ENCODE measurements at places on chromosomes 12 and 14.

- DNase-seq: no peak
These were observed 29.1 kb upstream of the HELB start for GRCh38 chr12:66273147-66273546.

DNA sequence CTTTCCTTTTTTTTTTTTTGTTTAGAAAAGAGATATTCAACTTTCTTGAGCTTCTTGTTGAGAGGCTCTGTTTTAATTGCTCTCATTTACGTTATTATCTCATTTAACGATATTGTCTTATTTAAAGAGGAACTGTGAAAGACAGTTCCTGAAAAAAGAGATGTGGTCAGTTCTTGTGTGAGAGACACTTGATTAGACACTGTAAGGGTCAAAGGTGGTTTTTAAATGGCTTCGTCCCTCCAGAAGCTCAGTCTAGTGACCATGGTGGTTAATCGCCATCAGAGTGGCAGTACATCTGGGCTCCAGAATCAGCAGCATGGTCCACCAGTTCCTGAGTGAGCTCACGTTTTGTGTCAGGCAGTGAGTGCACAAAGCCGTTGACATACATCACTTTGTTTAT, 57.9 kb upstream of the KCNA5 start:
- DNase-seq: no peak

GRCh38 chr12:66048218-66048834, 82.2 kb downstream of the LLPH start:
- DNase-seq: no peak

DNA sequence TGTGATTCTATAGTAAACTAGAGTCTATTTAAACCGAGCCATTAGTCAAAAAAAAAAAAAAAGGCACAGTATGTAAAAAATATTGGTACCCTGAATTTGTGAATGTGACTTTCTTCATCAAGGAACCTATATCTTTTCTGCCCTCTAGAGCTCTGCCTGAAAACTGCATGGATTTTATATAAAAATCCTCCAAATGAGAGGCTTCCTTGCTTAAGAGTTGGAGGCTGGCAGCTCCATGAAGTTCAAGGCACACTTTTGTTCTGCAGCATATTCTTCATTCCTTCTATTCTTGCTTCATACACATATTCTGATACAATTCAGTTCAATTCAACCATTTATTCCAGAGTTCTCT, 23.1 kb upstream of the NKX2-8 start:
- no peak for DNase-seq

DNA sequence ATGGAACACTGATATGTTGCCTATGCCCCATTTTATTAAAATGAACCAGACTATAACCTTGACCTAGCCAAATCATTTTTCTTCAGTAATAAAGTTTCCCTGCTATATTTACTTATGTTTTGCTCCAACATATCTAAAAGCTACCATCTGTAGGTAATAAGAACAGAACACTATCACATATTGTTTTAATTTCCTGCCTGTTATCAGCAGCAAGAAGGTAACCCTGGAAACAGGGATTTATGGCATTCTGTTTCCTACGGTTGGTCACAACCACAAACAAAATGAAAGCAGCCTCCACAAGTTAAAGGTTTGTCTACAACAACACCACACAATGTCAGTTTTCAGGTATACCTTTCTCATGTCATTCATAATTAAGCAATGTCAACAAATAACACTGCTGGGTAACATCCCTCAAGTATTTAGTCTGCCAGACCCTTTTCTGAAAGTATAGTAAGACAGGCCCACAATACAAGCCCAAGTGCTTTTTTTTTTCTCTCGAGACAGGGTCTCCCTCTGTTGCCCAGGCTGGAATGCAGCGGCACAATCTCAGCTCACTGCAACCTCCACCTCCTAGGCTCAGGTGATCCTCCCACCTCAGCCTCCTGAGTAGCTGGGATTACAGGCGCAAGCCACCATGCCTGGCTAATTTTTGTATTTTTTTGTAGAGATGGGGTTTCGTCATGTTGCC, 25.5 kb downstream of the GCH1 start:
- no peak for DNase-seq

DNA sequence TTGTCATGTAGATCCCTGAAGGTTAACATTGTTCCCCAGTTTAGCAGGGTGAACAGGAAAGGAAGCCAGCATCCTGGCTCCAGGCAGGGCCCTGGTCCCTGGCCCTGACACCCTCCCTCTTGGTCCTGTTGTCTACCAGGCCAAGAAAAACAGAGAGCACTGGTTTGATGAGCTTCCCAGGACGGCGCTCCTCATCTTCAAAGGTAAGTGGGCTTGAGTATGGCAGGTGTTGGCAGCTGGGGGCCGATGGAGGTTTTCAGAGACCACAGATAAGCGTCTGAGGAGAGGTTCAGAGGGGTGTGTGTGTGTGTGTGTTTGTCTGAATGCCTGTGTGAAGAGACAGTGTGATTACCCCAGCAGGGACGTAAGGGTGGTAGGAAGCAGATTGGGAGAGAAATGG, 56.3 kb downstream of the SLC8B1 start:
- DNase-seq: no peak

- DNase-seq: no peak
These were observed 407.9 kb upstream of the ATXN7L3B start for GRCh38 chr12:74129702-74130101.

DNA sequence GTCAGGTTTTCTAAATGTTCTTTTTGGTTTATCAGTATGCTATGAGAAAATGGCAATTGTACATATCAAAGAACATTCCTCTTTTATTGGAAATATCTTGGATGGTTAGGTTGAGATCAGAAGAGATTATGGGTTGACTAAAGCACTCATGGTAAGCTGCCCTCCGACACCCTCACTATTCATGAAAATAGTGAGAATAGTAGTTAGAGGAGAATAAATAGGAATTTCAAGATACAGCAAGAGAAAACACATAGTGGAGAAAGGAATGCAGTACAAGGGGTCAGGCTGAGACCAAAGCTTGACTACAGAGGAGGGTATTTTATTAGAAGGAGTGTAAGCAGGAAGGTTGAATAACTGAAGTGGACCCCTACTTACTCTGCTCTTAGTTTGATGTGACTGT, 112.5 kb downstream of the PTPRQ start:
- DNase-seq: no peak
